Breast epithelium (tissue), 4 donors: ENCODE measurements at places on chromosomes 11 and 22. TPM values are rescaled to one million over a fixed set of nuclear protein-coding genes. Genes with fewer than 3 reads are reported as not detected.

DNA sequence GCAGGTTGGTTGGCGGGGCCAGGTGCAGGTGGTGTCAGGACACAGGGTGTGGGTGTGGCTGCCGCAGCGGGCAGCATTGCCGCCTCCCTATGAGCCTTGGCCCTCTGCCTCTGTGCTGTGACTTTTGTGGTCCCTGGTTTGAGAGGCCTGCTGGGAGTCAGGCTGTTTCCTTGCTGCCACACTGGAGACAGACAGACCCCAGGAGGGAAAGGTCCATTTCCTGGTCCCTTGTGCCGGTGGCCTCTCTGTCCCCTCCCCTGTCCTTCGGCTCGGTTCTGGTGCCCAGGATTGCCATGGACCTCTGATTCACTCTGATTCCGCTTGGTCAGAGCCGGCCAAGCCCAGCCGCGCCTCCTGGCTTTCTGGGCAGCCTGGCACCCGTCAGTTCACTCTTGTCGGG lies 196.9 kb downstream of the TBC1D22A start:
- no peaks in the 10 kb centered on the region for H3K27me3 ChIP-seq
- no peak overlapping the region for H3K27ac ChIP-seq
- H3K36me3 ChIP-seq: no peaks in the 10 kb centered on the region
- no peak overlapping the region for H3K4me3 ChIP-seq
- no peak for DNase-seq

The OR52A1 gene
- total RNA-seq: not detected

- no peaks in the 10 kb centered on the region for H3K27me3 ChIP-seq
- H3K36me3 ChIP-seq: no peaks in the 10 kb centered on the region
Observed at GRCh38 chr11:61777234-61778090, 14.9 kb downstream of the TMEM258 start.

The SF3B2 gene
- 163 TPM for total RNA-seq

- DNase-seq: no peak
- H3K4me3 ChIP-seq: no peak overlapping the region
- no peaks in the 10 kb centered on the region for H3K36me3 ChIP-seq
- no peak overlapping the region for H3K27ac ChIP-seq
Observed at GRCh38 chr11:93967258-93967657, 53.9 kb upstream of the HEPHL1 start.

DNA sequence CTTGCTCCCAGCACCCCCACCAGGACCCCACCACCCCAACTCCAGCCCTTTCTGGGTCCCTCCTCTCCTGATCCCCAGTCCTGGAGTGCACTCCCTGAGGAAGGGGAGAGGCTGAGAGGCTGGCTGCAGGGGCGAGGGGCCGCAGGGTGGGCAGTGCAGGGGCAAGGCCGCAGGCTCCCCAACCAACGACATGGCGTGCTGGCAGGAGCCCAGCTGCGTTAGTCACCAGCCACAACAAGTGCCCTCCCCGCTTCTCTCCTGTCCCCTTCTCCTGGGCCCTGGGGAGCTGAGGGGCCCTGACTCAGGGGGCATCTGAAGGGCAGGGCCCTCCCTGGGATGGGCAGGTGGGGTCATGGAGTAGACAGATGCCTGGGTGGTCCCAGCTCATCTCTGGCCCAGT lies 2.3 kb downstream of the CABP7 start:
- peaks cover 12% of the 10 kb centered on the region for H3K27me3 ChIP-seq
- no peak overlapping the region for H3K27ac ChIP-seq
- H3K4me1 ChIP-seq: no peaks in the 10 kb centered on the region
- H3K36me3 ChIP-seq: no peaks in the 10 kb centered on the region

- H3K4me3 ChIP-seq: peak overlapping the region; percentile 91
- no peaks in the 10 kb centered on the region for H3K36me3 ChIP-seq
- DNase-seq: no peak
Observed at GRCh38 chr22:19143212-19143611, 1.2 kb downstream of the ESS2 start.

DNA sequence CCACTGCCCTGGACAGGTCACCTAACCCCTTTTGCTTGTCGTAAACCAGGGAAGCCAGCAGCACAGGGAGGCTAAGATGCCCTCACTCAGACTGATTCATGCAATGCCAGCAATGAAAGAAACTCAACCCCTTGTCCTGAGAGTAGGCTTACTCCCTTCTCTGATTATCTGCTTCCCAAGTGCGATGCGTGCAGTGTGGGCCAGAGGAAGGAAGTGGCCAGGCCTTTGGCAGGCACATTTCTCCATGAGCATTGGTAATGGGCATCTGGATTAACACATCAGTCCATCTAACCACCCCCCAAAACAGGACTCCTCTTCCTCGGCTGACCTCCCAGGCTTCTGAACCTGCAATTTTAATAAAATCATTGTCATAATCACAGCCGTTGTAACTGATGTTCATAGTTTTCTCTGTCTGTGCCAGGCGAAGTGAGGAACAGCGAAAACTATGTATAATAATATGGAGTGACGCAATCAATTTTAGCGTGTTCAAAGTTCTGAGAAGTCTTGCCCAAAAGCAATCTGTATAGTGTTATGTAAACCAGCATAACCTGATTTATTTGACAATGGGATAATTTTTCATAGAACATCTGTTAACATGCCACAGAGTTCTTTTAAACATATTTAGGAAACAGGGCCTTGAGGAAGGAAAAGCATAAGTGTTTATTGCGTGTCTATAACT lies 33.9 kb downstream of the TST start:
- H3K4me3 ChIP-seq: no peak overlapping the region
- H3K4me1 ChIP-seq: no peaks in the 10 kb centered on the region
- no peak overlapping the region for H3K27ac ChIP-seq
- DNase-seq: no peak
- no peaks in the 10 kb centered on the region for H3K27me3 ChIP-seq
- no peaks in the 10 kb centered on the region for H3K36me3 ChIP-seq

The HORMAD2 gene
- not detected for total RNA-seq

The C22orf42 gene
- not detected for total RNA-seq

DNA sequence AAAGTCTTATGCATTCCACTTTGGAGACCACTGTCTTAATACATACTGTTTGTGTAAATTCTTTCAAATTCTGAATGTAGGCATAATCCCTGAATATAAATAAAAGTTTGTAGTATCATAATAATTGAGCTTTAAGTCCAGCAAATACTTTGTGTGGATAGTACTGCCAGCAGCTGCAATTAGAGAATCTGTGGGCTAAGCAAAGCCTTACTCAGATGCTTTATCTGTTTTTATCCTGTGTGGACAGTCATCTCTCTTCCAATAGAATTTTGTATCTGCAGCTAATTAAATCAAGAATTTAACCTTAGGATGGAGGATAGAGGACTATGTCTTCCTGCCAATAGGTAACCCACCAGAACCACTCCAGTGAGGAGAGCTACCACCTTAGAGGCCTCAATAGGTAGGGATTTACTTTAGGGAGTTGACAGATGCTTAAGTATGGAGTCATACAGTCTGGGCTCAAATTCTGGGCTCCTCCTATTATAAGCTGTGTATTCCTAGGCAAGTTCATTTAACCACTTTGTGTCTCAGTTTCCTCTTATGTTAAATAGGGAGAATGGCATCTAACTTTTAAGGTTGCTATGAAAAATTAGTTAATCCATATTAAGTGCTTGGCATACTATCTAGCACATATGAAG lies 71.1 kb downstream of the STIM1 start:
- H3K4me3 ChIP-seq: no peak overlapping the region
- no peaks in the 10 kb centered on the region for H3K27me3 ChIP-seq
- no peak overlapping the region for H3K27ac ChIP-seq

The HIC2 gene
- 3.4 TPM for total RNA-seq

The CRYBB2 gene
- 0.66 TPM for total RNA-seq

The IGF2 gene
- total RNA-seq: 65.2 TPM

DNA sequence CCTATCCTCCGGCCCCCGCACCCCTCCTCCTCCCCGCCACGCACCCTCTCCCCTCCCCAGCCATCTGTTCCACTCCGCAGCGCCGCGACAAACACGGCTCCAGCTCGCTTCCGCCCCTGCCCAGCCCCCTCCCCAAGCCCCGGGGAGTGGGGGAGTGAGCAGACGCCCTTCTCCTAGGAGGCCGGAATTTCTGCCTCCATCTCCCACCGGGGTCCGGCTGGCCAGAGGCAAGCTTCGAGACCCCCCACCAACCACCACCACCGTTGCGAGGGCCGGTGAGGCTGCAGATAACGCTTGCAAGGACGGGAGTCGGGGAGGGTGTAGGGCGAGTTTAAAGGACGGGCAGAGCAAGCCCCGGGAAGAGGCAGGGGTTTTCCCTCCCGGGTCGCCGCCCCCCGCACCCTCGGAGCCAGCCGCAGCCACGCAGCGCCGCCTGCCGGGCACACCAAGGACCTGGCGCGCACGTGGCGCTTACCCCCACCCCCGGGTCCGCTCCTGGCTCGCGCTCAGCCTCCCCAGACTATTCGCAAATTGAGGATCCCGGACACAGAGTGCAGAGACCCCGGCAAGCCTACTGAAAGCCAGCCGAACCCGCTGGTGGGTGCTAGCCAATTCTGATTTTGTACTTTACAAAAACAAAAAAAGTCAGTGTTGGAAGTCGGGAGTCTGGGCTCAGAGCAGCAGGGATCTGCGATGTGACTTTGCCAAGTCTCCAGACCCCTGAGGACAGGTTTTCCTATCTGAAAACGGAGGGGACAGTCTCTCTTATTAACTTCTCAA lies 22.6 kb downstream of the RTN4RL2 start:
- no peaks in the 10 kb centered on the region for H3K36me3 ChIP-seq
- peaks cover 6% of the 10 kb centered on the region for H3K4me1 ChIP-seq
- H3K27me3 ChIP-seq: no peaks in the 10 kb centered on the region

GRCh38 chr11:134063991-134064747 lies 4.7 kb upstream of the JAM3 start:
- H3K27me3 ChIP-seq: peaks cover 4% of the 10 kb centered on the region
- no peak overlapping the region for H3K27ac ChIP-seq
- no peaks in the 10 kb centered on the region for H3K4me1 ChIP-seq

DNA sequence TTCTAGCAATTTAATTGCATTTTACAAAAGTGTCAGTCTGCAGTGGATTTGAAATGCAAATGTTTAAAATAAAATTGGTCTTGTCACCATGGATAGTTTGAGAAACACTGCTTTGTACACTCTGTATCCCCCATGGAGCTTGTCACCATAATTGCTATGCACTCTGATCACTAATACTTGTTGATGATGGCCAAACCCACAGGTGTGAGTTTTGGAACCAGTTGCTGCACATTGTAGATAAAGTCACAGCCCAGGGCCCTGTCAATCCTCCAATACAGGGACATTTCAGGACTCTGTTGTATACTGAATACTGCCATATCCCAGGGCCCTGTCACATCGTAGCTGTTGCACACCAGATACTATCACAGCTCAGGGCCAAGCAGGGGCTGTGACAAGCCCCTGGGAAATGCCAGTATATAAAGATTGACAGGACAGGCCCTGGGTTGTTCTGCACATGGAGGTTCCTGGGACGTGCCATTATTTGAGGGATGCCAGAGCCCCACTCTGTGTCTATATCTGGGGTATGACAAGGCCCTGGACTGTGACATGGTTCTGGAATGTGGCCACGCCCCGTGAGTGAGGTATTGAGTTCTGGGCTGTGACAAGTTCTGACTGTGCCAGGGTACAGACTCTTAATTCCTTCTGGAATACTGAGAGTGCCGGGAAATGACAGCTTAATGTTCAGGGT lies 27.9 kb upstream of the SMPD1 start:
- no peak overlapping the region for H3K4me3 ChIP-seq
- no peak for DNase-seq

The C11orf91 gene
- not detected for total RNA-seq

DNA sequence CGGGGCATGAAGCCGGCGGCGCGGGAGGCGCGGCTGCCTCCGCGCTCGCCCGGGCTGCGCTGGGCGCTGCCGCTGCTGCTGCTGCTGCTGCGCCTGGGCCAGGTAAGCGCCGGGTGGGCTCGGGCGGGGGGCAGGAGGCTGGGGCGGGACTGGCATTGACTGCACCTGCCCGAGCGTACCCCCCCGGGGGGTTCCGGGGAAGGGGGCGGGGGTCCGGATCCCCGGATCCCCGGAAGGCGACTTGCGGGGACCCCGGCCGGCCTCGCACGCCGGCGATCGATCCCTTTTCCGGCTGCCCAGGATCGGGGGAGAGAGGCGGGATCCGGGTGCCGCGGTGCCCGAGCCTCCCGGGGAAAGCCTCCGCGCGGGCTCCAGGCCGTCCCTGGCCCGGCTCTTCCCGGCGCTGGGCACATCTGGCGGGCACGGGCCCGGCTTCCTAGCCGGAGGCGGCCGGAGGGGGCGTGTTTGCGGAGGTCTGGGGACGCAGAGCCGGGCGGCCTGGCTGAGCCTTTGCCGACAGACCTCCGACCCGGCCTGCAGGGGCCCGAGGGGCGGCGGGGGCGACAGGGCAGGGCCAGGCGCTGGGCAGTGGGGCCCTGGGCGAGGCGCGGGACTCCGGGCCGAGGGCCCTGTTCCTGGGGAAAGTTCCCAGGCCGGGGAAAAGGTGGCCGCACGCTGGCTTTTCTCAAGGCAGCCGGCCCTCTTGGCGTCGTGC lies 705 bp downstream of the PTPRJ start:
- H3K4me1 ChIP-seq: peaks cover 8% of the 10 kb centered on the region
- DNase-seq: no peak
- peak overlapping the region; percentile 83 for H3K27ac ChIP-seq
- no peaks in the 10 kb centered on the region for H3K36me3 ChIP-seq
- H3K4me3 ChIP-seq: peak overlapping the region; percentile 79

DNA sequence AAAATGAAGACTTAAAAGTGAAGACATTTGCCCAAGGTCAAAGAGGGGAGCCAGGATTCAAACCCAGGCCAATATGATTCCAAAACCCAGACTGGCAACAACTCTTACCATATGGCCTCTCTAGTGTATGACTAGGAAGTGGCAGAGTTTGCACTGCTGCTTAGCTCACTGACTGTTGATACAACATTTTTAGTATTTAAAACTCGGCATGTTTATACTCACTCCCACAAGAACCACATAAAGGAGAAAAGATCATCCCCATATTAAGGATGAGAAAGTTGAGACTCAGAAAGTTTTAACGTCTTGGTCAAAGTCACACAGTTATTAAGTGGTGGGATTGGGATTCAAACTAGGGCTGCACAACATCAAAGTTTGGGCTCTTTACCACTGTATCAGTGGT lies 81.7 kb downstream of the CCDC34 start:
- H3K4me1 ChIP-seq: no peaks in the 10 kb centered on the region
- no peak overlapping the region for H3K4me3 ChIP-seq
- no peak for DNase-seq
- H3K27ac ChIP-seq: no peak overlapping the region
- H3K36me3 ChIP-seq: no peaks in the 10 kb centered on the region
- no peaks in the 10 kb centered on the region for H3K27me3 ChIP-seq

DNA sequence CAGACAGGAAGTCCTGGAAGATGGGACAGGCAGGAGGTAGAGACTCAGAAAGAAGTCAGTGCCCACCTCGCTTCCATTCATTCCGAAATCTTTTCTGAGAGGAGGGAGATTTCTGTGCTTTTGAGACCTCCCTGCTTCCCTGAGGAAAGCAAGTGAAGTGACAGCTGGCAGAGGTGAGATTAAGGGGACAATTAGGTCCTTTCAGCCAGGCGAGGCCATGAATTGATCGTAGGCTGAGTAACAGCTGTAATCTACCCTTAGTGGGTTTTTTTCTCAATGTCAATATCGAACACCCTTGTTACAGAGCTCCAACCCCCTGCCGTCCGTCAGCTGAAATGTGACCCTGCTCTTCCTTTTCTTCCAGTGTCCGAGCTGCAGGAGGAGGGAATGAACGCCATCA lies 96.0 kb downstream of the PARVA start:
- no peaks in the 10 kb centered on the region for H3K36me3 ChIP-seq
- peaks cover 8% of the 10 kb centered on the region for H3K4me1 ChIP-seq
- H3K27me3 ChIP-seq: no peaks in the 10 kb centered on the region
- no peak overlapping the region for H3K4me3 ChIP-seq

The AGBL2 gene
- total RNA-seq: 0.16 TPM
